H4 (cell line): ENCODE measurements at places on chromosomes 13 and 19. TPM values are rescaled to one million over a fixed set of nuclear protein-coding genes. Genes with fewer than 3 reads are reported as not detected.
A peak's percentile ranks its signal among the peaks of the same experiment; 100 is the strongest.

ZNF284 gene
- total RNA-seq: 1.1 and 1.8 TPM in 2 replicates

MCEMP1 gene
- not detected in 2 replicates for total RNA-seq

SULT2A1 gene
- total RNA-seq: not detected in 2 replicates

IGFL2 gene
- not detected in 2 replicates for total RNA-seq

ERCC2 gene
- 4.6 and 8.3 TPM in 2 replicates for total RNA-seq

TMPRSS9 gene
- 0.45 TPM in 1 of 2 replicates, not detected in the other for total RNA-seq

DNA sequence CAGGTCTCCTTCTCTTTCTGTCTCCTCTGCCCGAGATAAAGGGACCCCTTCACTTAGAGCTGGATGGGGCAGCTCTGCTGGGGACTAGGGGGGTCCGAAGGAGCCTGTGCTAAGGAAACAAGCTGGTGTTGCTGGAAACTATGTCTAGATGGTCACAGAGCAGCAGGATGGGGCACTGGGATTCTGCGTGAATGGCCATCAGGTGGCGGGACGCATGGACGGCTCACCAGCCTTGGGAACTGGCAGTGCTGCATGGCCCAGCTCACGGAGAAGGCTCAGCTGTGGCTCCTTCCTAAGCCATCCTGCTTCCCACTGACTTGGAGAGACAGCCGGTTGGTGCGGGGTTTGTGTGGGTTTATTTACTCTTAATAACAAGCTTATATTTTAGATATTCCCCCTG lies 411.8 kb downstream of the ZNF536 start:
- DNase-seq: no peak

GRCh38 chr13:40895227-40896184 lies 106.1 kb downstream of the SLC25A15 start:
- DNase-seq: no peak

GRCh38 chr19:53365899-53366493 lies 491 bp downstream of the ZNF525 start:
- DNase-seq: no peak

DNA sequence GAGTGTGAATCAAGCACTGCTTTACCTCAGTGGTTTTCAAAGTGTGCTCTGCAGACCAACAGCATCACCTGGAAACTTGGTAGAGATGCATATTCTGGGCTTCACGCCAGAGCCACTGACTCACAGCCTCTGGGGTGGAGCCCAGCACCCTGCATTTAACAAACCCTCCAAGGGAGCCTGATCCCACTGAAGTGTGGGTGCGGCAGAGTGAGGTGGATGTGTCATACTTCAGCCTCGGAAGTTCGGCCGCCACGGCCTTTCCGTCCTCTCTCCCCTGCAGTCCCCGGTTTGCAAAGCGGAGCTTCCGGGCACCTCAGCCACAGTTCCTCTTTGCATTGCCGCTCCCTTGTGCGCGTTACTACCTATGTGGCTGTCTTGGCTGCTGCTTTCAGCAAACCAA lies 33.3 kb upstream of the MICU2 start:
- DNase-seq: peak; percentile 77

- no peak for DNase-seq
Observed at GRCh38 chr13:23817136-23817535, 72.1 kb downstream of the MIPEP start.

- no peak for DNase-seq
Observed at GRCh38 chr13:31436478-31436877, 236.7 kb downstream of the B3GLCT start.

- DNase-seq: peak; percentile 19
Observed at GRCh38 chr13:48078251-48078656, 16.6 kb downstream of the MED4 start.

DNA sequence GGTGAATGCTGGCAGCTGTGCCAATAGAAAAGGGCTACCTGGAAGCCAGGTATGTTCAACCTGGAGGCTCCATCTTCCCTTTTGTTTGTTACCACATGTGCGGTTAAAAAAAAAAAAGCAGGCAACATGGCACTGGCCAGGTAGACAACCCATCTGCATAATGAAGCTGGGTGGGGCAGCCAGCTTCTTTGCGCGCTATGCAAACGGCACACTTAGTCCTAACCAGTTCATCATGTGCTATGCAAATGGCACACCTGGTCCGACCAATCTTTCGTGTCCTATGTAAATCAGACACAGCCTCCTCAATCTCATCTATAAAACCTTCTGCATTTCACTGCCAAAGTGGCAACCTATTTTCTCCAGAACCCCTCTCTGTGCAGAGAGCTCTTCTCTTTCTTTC lies 11.3 kb upstream of the IGSF23 start:
- no peak for DNase-seq

DNA sequence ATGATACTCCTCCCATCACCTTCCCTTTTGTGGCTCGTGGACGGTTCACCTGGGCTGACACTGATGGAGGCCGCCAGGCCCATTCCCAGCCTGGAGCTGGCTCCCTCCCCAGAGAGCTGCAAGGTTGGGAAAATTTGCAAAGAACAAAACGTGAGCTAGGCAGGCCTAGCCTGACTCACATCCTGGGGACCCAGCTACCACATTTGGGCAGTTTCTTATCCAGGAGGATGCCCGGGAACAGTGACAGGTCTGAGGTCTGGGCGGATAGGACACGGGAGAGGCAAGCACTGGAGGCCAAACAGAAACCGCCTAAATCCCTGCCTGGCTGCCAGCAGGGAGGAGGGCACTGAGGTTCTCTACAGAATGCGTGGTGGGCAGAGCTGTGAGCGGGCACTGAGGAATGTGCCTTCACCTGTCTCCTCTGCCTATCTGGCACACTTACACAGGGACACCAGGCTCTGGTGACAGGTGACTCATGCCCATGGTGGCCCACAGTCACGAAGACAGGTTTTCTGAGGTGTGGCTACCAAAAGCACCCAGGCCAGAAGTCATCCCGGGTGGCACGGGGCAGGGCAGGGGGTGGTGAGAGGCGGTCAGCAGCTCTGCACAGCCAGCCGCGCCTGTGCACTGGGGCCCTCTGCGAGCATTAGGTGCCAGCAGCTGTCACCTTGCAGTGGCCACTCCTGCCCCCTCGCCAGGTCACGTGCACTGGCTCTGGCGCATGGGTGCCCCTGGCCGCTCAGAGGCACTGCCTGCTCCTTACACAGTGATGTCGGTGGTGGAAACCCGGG lies 23.2 kb downstream of the SH3GL1 start:
- DNase-seq: no peak

GRCh38 chr13:112831196-112831595 lies 137.8 kb upstream of the MCF2L start:
- no peak for DNase-seq

GRCh38 chr19:46766569-46767317 lies 20.5 kb upstream of the STRN4 start:
- DNase-seq: peak; percentile 51

DNA sequence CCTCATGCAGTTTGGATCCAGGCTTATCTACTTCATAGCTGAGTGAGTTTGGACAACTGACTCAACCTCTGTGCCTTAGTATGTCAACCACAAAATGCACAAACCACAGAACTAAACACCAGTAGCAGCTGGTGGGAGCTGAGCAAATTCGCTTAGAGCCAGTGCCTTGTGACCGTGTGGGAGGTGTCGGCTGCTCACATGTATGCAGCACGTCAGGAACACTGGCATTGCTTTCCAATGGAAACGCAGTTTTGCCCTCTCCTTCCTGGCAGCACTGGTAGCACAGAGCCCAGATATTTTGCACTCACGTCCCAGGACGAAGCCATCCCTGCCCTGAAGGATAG lies 8.3 kb upstream of the NTN5 start:
- peak; percentile 99 for DNase-seq

DNA sequence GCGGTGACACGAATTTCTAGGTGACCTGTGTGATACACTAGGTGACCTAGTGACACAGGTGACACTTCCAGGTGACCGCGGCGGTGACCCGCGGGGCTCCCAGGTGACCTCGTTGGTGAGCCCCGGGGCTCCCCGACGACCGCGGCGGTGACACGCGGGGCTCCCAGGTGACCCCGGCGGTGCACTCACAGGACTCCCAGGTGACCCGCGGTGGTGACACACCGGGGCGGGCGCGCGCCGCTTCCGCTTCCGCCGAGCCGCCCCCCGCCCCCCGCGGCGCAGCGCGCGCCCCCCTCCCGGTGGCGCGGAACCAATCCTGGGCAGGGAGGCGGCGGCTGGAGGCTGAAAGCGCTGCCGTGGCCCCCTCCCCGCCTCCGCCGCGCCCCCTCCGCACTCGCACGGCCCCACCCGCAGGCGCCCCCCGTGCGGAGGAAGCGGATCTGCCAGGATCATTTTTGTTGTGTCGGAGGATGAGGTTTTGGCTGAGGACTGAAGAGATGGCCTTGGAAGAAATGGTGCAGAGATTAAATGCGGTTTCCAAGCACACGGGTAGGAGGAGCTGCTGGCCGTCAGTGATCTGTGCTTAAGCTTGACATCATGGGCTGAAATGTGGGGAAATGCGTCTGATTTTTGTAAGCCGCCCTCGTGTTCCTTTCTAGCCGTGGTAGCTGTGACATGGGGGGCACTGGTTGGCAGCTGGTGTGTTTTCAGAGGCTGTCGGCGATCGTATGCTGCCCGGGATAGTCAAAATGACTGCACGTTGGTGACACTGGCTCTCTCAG lies at the start of gene MCF2L:
Gene MCF2L (plus strand): TSS at position 305 of the 782 bp plus-strand sequence. CDS start 166 bp downstream, at position 471.
- DNase-seq: no peak
